ENCODE measurements at places on chromosomes 13 and 19. TPM values are rescaled to one million over a fixed set of nuclear protein-coding genes. Genes with fewer than 3 reads are reported as not detected.

Gene GARIN5A
- 0.27 TPM for total RNA-seq

Gene TMEM145
- 0.51 TPM for total RNA-seq

Gene NXNL1
- not detected for total RNA-seq

Gene RASGRP4
- not detected for total RNA-seq

Gene OR7D2
- 0.05 TPM for total RNA-seq

Gene MISP3
- 0.77 TPM for total RNA-seq

Gene TGFBR3L
- total RNA-seq = not detected

Data from SK-MEL-5 (cell line).